Heart right ventricle (tissue), 16 donors: ENCODE measurements at places on chromosomes 4 and X. TPM values are rescaled to one million over a fixed set of nuclear protein-coding genes. Genes with fewer than 3 reads are reported as not detected.

- H3K4me3 ChIP-seq: no peak overlapping the region
- H3K27ac ChIP-seq: no peak overlapping the region
- H3K36me3 ChIP-seq: no peaks in the 10 kb centered on the region
- DNase-seq: no peak
- H3K4me1 ChIP-seq: peaks cover 9% of the 10 kb centered on the region
Measured at GRCh38 chr4:14812101-14812500, 190.2 kb upstream of the CPEB2 start.

TCEAL7 gene
- 2.9 TPM for total RNA-seq

- DNase-seq: peak; percentile 56
- H3K27me3 ChIP-seq: no peaks in the 10 kb centered on the region
- no peaks in the 10 kb centered on the region for H3K4me1 ChIP-seq
- H3K36me3 ChIP-seq: no peaks in the 10 kb centered on the region
- H3K27ac ChIP-seq: peak overlapping the region; percentile 20
Measured at GRCh38 chr4:120801137-120801758, 121.3 kb downstream of the PRDM5 start.

DNA sequence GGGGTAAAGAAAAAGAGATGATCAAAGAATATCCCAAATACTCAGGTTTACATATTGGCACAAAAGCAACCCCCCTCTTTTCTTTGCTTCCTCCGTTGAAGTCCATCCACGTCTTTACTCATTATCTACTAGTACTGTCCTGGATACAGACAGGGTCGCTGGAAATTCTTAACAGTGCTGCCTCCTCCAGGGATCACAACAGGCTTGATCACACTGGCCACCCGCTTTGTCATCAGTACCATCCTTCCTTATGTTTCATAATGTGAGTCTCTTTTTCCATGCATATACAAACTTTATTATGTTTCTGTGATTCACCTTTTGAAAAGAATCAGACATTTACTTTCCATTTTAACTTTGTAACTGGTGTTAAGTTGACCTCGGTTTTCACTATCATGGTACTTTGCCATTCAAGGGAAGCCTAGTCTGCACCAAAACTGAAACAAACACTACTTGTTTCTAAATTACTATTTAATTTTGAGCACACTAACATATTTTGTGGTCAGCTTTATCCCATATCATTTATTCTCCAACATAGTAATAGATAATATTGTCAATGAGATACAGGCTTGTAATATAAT is 387.5 kb upstream of the PPP1R2C start:
- no peaks in the 10 kb centered on the region for H3K4me1 ChIP-seq
- no peak overlapping the region for H3K4me3 ChIP-seq
- H3K27me3 ChIP-seq: no peaks in the 10 kb centered on the region
- no peak for DNase-seq
- H3K27ac ChIP-seq: no peak overlapping the region
- H3K36me3 ChIP-seq: no peaks in the 10 kb centered on the region
